Cortex of kidney (tissue), 1 donor: ENCODE measurements at places on chromosomes 2 and 18.

DNA sequence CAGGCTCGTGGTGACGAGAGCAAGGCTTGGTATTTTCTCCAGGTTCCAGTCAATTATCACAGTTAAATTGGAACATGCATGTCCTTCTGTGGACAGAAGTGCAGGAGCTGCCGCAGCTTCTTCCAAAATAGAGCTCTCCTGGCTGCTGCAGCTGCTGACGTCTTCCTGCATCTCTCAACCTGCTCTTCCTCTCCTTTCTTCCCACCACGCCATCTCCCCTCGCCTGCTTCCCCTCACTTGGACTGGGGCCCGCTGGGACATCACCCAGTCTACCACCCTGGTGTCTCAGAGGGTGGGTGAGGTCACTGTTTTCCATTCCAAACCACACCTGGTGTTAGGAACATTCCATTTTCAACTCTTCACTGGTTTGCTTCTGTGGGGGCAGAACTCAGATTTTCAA is 41.4 kb downstream of the SPP2 start:
- DNase-seq: no peak

- DNase-seq: no peak
These were observed 32.8 kb upstream of the DNAH7 start for GRCh38 chr2:196101325-196101991.

- DNase-seq: no peak
These were observed 477.8 kb downstream of the EIPR1 start for GRCh38 chr2:2899826-2900225.

- DNase-seq: no peak
These were observed 383.6 kb upstream of the SALL3 start for GRCh38 chr18:78595924-78596573.

- no peak for DNase-seq
These were observed 30.1 kb downstream of the MLPH start for GRCh38 chr2:237517163-237517562.

GRCh38 chr18:32201948-32202672 is 12.3 kb downstream of the MEP1B start:
- DNase-seq: no peak

DNA sequence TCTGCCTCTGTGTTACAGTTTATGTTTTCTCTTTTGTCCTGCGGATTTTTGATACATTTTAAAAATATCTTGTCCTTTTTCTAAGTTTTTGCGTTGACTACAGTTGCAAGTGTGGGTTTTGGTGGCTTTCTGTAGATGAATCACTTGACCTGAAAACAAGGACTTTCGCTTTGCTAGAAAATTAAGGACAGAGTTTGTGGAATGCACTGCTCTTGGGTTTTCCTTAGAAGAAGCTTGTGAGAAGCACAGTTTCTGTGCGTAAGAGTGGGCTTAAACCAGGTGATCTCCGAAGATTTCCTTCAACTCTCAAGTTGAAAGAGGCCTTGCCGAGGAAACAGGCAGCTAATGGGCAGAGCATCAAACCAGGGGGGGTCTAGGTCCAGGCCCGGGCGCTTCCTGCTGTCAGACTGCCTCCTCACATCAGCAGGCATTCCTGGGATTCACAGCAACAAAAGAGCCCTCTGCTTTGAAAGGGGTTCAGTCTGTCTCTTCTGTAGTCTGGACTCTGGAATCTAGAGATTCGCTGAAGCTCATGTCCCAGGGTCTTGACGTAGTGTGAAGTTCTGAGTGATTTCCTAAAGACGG is 17.3 kb downstream of the NCK2 start:
- DNase-seq: no peak

- DNase-seq: no peak
These were observed 50.0 kb downstream of the XRCC5 start for GRCh38 chr2:216159144-216159543.

DNA sequence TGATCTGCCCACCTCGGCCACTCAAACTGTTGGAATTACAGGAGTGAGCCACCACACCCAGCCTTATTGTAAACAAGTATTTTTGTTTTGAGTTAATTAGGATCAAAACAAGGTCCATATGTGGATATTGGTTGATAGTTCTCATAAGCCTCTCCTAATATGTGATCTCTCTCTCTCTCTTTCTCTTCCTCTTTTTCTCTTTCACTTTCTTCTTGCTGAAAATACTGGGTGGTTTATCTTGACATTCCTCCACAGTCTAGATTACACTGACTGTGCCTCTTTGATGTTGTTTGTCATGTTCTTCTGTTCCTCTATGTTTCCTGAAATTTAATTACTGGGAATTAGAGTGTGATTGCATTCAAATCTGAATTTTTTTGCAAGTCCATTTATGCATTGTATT is 547.5 kb upstream of the NRXN1 start:
- no peak for DNase-seq

GRCh38 chr2:178211943-178212342 is 17.6 kb downstream of the OSBPL6 start:
- no peak for DNase-seq

- no peak for DNase-seq
These were observed 55.3 kb upstream of the B3GNT2 start for GRCh38 chr2:62140426-62141141.

- DNase-seq: no peak
These were observed 34.3 kb downstream of the DARS1 start for GRCh38 chr2:135951041-135951583.

- no peak for DNase-seq
These were observed 344.9 kb downstream of the RND3 start for GRCh38 chr2:150142561-150142960.

DNA sequence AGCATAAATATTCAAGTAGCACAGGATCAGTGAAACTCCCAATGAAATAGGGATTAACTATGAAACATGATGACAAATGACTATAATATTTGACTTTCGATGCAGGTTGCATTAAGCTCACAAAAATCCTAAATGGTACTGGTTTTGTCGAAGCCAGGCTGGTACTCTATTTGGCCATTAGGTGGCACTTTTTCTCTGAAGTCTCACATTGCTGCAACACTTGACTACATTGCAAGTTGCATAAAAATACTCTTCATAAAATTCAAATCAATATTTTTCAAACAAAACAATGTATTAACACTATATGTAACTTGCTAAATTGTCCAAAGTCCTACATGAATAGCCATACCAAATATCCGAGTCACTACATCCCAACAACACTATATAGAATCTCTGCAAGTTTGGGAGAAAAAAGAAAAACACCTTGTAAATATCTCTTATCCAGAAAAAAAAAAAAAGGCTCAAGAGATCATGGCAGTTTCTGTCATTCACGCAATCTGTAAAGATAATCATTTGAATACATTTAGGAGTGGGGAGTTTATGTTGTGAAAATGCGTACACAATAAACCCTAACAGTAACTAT is 9.5 kb downstream of the RTTN start:
- DNase-seq: no peak

GRCh38 chr2:174997110-174997509 is 8.1 kb downstream of the CHN1 start:
- DNase-seq: no peak

DNA sequence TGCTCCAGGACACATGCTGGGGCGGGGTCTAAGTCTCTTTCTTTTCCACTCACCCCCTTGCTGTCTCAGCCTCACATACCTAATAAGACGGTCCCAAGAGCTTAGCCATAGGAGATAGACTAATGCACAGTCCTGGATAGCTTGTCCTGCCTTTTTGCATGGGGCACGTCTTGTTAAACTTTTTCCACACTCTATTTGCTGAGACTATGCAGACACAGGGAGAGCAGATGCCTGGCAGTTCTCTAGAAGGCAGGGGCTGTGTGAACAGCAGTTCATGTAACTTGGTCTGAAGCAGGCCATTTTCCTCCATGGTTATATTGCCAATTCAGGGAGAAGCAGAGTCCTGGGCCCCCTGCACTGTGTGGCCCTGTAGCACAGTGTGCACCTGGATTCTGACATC is 142.1 kb downstream of the SEPTIN10 start:
- DNase-seq: no peak

DNA sequence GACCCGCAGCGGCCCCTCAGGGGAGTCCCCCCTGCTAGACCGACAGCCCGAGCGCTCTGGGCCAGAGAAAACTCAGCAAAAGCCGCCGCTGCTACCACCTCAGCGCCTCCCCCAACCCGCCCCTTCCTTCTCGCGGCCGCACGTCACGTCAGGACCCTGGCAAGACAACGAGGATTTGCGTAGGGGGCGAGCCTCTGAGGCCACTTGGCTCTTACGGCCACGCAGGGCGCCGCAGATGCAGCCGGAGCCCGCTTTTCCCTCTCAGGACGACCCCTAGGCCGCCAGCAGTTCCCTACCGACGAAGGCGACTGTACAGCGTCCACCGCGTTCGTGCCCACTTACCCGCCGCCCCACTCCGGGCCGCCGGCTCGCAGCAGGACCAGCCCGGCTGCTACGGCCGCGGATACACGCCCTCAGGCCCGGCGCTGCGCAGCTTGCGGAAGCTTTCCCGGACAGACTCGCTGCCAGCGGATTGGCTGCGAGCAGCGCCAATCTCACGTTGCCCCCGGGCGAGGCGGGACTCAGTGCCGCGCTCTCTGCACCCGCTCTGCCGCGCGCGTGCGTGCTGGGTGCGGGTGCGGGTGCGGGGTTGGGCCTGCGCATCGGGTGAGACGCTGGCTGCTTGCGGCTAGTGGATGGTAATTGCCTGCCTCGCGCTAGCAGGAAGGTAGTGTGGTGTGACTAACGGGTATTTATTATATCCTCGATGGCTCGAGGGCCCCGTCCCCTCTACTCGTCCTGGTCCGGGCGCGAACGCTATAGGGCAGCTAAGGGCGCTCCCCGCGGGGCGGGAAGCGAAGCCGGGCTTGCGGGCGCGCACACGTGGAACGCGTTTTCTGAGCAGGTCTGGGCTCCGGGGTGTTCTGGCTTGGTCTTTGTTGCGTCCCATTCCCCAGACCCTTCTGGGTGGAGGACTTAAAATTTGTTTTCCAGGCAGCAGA is at the start of the genes ORMDL1 and PMS1:
Gene ORMDL1 (minus strand): TSS at position 413 of the 941 bp plus-strand sequence. CDS start 1,744 bp downstream, outside the sequence.
Gene PMS1 (plus strand): TSS at position 524 of the 941 bp plus-strand sequence. CDS start 7,360 bp downstream, outside the sequence.
- peak; percentile 43 for DNase-seq

- DNase-seq: no peak
These were observed 55.3 kb upstream of the TMEM163 start for GRCh38 chr2:134773759-134774742.
